ENCODE measurements at places on chromosomes 2 and 18.

DNA sequence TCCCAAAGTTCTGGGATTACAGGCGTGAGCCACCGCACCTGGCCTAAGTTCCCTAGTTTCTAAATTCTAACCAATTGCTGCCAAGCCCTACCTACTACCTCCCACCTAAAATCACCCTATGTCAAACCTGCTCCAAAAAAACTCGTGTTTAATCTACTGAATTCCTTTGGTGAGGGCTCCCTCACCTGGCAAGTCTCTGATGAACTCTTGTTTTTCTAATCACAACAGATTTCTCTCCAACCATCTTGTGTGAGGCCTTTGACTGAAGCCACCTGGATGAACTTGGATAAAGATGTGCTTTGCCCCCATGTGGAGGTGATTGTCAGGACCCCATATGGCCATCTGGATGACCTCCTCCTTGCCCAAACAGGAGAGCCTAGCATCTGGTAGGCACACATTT, 17.4 kb upstream of the SLC35G4 start:
- DNase-seq, result no peak

- no peak for DNase-seq
These were observed 389.2 kb downstream of the LRP1B start for GRCh38 chr2:141741652-141742051.

- DNase-seq, result no peak
These were observed 663.7 kb upstream of the LRATD1 start for GRCh38 chr2:13968811-13969210.

- no peak for DNase-seq
These were observed 17.7 kb upstream of the NFE2L2 start for GRCh38 chr2:177282181-177282641.

GRCh38 chr2:132468821-132469675, 52.4 kb downstream of the GPR39 start:
- no peak for DNase-seq

- no peak for DNase-seq
These were observed 256.1 kb downstream of the PAX3 start for GRCh38 chr2:222042666-222043065.

GRCh38 chr2:205543262-205543843, 138.9 kb upstream of the NRP2 start:
- no peak for DNase-seq

GRCh38 chr18:32888306-32888705, 115.5 kb upstream of the KLHL14 start:
- peak; percentile 50 for DNase-seq

GRCh38 chr18:50424877-50425690, 50.2 kb downstream of the SKA1 start:
- DNase-seq, result no peak

- DNase-seq, result no peak
These were observed 18.1 kb upstream of the TAF1B start for GRCh38 chr2:9824956-9825720.

DNA sequence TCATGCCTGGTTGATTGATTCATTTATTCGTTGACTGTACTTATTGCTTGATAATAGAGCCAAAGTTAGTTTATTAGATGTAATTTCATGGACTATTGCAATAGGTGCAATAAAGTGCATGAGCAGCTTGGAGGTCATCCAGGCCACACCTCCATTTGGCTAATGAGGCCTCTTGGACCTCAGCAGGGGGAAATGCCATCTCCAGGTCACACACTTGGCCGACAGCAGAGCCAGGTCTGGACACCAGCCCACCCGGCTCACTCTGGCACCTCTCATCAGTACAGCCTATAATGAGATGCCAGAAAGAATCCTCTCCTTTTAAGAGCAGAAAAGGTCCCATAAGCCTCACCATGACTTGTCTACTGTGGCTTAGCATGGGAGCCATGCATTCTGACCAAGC, 71.2 kb upstream of the AFF3 start:
- no peak for DNase-seq

GRCh38 chr2:159411460-159411859, 125.0 kb upstream of the WDSUB1 start:
- DNase-seq, result no peak

DNA sequence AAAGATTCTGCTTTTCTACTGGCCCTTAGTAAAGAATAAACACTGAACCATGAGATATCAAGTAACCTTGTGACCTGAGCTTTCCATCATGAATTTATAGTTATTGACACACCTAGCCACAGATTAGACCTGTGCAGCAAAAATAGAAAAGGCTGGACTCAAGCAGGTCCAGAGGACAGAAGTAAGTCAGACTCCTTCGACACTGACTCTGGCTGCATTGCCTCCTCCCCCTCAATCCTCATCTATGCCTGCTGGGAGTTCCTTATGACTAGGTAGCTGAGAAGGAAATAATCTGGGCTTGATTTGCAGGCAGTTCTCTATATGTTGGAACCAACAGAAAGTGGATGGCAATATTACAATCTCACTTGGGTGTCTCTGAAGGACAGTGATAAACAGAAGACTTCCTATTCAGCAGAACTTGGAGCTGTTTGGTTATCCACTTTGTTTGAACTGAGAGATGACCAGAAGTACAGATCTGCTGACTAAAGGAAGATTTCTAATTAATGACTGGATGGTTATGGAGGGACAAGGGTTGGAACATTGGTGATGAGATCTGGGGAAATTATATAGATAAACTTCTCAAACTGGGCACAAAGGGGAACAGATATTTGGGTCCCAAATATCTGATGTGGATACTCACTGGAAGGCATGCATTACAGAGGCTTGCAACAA, 39.4 kb downstream of the ARID5A start:
- no peak for DNase-seq

DNA sequence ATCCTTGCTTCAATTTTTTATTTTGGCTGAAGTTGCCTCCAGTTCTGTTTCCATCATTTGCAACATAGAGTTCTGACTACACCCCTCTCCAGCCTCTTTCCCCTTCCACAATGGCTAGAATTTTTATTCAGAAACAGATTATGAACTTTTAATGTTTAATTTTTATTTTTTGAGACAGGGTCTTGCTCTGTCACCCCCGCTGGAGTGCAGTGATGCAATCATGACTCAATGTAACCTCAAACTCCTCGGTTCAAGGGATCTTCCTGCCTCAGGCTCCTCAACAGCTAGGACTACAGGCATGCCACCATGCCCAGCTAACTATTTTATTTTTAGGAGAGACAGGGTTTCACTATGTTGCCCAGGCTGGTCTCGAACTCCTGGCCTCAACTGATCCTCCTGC, 2.8 kb downstream of the NTSR2 start:
- no peak for DNase-seq

DNA sequence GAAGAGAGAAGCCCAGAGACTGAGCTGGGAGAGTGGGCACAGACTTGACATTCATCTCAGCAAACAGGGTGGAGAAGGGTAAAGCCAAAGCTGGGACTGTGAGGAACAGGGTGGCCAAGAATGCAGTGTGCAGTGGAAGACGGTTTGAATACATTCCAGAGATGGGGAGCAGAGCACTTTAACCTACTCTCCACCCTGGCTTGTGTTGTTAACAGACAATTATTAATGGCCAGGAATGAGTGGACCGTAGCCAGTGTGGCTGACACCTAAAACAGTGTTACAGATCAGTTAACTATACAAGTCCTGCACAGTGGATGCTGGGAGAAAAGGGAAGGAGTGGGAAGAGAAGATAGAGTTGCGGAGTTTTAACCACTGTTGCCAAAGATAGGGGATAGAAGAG, 7.4 kb upstream of the NAB1 start:
- no peak for DNase-seq

DNA sequence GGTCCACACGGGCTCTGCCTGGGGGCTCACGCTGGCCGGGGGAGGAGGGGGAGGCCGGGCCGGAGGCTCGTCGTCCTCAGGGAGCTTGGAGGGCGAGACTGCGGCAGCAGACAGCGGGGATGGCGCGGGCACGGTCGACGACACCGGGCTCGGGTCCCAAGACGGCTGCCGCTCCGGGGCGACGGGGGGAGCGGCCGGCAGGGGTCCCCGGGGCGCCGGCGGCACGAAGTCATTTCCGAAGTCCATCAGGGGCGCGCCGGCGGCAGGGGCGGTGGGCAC, 491 bp downstream of the RTN4 start:
- DNase-seq, result no peak

DNA sequence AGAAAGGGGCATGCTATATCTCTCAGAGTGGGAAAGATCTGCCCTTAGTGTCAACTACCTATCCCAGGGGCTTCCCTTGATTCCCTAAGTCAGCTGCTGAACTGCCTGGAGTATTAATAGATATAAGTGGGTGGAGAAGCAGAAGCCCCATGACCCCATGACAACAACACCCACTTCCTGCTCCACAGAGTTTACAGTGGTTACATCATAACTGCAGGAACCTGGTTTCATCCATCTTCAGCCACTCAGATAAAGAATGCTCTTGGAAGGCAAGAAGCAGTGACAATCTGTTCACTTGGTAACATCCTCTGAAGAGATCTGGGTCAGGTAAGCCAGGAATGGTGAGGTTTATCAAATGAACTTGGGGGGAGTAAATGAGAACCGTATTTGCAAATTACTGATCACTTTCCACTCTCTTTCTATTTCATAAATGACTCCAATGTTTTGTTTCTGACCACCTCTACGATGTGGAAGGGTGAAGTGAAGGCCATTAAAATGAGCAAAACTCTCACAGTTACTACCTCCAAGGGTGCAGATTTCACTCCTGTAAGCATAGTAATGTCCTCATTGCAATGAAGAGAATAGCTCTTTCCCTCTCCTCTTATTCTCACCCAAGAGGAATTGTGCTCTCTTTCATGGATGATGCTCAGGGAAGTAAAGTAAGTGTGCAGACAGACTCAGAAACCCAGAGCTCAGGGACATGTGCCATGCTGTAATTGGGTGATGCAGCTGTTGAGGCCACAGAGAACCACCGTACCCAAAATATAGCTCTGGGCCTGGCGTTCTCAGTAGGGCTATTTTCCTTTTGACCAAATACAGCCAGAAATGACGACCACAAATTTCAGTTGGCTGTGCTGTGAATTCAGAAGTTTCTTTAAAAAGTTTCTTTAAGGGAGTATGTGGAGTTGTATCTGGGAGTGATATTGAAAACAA, 192.8 kb upstream of the APCDD1 start:
- DNase-seq, result no peak

GRCh38 chr2:97761192-97761591, 47.8 kb downstream of the ZAP70 start:
- DNase-seq, result no peak

- no peak for DNase-seq
These were observed 17.3 kb downstream of the PARD6G start for GRCh38 chr18:80229766-80230745.

GRCh38 chr2:189819297-189819704, 35.1 kb downstream of the PMS1 start:
- DNase-seq, result no peak

- no peak for DNase-seq
These were observed 61.8 kb downstream of the COMMD1 start for GRCh38 chr2:61967262-61967661.

- no peak for DNase-seq
These were observed 139.6 kb downstream of the TCF4 start for GRCh38 chr18:55448420-55448819.

- no peak for DNase-seq
These were observed 75.6 kb downstream of the ATL2 start for GRCh38 chr2:38301340-38301968.

DNA sequence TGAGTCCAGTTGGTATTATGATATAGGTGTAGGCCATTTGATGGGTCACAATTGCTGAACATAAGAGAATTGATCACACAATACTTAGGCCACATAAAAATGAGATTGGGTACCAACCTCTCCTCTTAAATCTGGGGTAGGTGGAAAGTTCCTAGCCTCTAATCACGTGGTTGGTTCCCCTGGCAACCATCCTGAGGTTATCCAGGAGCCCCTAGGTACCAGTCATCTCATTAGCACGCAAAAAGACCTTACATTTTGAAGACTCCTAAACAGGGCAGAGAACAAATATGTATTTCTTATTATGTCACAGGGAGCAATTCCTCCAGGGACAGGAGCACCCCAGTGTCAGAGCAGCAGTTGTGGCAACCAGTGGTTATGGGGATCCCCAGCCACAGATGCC, 12.7 kb upstream of the SELENOI start:
- DNase-seq, result no peak

DNA sequence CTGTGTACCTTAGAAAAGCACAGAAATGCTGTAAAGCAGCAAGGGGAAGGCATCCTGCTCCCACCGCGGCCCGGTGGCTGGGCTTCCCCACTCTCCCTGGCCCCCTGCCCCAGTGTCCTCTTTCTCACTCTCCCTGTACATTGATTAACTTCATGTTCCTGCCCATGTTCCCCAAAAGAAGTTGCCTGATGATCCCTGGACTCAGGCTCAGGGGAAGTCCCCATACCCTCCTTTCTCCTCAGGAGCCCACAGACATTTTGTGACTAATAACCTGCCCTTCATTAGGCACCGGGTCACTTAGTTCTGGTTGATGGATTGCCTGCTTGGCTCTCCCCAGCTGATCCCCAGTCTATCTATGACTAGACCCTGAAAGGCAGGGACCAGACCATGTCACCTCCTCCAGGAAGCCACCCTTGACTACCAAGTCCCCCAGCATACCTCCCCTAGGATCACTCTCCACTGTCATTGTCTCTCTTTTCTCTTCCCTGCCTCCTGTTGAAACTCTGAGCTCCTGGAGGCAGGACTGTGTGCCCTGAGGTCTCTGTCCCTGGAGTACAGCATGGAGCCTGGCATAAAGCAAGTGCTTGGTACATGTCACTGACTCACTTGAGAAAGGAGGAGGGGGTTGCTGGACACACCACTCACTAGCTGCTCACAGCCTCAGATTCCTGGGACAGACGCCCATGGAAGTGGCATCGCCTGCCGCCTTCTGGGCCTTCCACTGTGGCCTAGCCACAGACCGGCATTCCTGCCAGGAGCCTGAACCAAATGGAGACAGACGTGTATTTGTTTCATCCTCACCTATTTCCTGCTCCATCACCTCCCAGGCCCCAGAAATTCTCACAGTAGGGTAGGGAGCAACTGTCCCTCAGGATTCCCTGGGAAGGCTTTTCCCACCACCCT, 13.5 kb downstream of the MALL start:
- DNase-seq, result no peak

- DNase-seq, result no peak
These were observed 179.6 kb upstream of the SP5 start for GRCh38 chr2:170535552-170535951.

- DNase-seq, result no peak
These were observed 84.1 kb upstream of the LPIN2 start for GRCh38 chr18:3097082-3097481.

- no peak for DNase-seq
These were observed 35.5 kb upstream of the CYTIP start for GRCh38 chr2:157479081-157480027.

- DNase-seq, result peak; percentile 51
These were observed 1.1 kb downstream of the MAP3K20 start for GRCh38 chr2:173076581-173077345.

- DNase-seq, result no peak
These were observed 107.0 kb downstream of the IRS1 start for GRCh38 chr2:226692521-226693126.

GRCh38 chr2:46849721-46850556, 65.7 kb downstream of the MCFD2 start:
- no peak for DNase-seq

DNA sequence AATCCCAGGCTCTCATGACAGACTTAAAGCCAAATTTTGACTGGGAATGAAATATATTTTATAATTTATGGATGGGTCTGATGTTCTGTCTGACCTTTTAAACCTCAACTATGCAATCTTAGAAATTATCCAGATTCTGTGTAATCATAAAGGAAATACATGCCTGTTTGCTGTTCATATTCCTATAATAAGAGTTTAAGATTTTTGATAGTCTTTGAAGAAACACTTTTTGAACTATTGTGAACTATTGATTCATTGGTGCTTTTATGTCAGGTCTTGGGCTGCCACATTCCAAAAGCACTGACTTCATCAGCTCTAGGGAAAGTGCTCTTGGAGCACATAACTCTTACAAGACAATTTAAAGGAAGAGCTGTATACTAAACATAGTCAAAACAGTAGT, 64.2 kb downstream of the CCDC150 start:
- DNase-seq, result no peak

All from left renal cortex interstitium (tissue), 4 donors.